CD4-positive, alpha-beta T cell treated with Interleukin-6 at 100 ng/mL for 8 hours (primary cell): ENCODE measurements at places on chromosomes 7 and 10.

DNA sequence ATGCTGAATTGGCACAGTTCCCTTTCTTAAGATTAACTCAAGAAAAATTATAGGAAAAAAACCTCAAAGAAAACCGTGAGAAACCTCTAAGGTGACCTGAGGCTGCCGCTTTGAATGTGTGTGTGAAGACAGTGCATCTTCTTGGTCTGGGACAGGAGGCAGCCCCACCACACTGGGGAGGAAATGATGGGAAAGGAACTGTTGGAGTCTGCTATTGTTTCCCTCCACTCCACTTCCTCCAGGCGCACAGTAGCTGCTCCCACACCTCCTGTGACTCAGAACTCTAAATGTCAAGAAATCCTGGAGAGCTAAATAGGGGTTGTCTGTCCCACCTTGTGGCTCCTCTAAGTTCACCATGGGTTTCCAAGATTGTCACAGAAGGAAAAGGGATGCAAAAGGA is 179.4 kb downstream of the PDE1C start:
- DNase-seq = no peak

- DNase-seq = no peak
Measured at GRCh38 chr7:138295049-138295637, 164.9 kb upstream of the TRIM24 start.

DNA sequence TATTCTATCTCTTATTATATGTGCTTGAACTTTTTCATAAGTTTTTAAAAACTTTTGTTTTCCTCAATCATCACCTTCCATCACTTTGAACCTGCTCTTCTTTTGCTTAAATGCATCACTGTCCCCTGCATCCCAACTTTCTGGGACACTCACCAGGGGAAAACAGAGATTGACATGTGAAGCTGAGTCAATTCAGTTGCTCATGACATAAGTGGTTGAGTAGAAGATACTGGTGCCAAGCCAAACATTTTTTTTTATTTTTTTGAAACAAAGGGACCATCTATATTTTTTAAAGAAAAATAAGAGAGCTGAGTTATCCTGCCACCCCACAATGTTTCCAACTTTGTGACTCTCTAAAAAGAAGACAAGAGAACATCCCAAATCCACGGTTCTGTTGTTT is 61.8 kb upstream of the AHR start:
- no peak for DNase-seq

DNA sequence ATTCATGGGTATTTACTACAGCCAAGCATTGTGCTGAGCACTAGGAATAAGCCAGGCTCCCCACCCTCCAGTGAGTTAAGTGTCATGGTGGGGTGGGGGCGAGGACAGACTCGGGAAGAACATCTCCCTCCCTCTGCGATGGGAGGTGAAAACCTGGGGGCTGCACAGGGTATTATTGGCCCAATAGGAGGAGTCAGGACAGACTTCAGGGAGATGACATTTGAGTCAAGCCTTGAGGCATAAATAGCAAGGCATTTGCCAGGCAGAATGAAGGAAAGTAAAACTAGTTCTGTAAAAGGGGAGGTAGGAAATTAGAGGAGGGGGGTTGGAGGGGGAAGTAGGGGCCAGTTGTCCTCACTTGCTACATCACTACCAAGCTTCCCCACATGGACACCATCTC is 18.9 kb downstream of the NKX2-3 start:
- no peak for DNase-seq

GRCh38 chr7:33062023-33062781 is at the start of gene NT5C3A:
Gene NT5C3A, minus strand, starts transcription at chr7:33062776. Its CDS starts 71 bp downstream, at chr7:33062705.
- DNase-seq = no peak

DNA sequence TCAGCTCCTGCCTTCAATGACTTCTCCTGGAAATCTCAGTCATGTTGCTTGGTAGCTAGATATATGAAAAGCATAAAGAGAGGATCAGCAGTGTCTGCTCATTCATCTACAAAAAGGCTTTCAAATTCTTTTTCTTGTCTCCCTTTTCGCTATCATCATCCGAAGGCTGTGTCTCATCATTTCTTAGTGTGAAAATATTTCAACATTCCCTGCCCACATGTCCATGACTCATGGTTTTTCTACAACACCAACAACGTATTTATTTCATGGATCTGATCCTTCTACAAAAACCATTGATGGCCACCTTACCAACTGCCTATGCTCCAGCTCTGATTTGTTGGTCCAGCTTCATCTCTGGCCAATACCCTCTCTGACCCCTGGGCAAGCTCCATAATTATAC is 472.5 kb upstream of the GHITM start:
- DNase-seq = no peak

- DNase-seq = no peak
Measured at GRCh38 chr7:37104822-37105518, 343.7 kb downstream of the ELMO1 start.

DNA sequence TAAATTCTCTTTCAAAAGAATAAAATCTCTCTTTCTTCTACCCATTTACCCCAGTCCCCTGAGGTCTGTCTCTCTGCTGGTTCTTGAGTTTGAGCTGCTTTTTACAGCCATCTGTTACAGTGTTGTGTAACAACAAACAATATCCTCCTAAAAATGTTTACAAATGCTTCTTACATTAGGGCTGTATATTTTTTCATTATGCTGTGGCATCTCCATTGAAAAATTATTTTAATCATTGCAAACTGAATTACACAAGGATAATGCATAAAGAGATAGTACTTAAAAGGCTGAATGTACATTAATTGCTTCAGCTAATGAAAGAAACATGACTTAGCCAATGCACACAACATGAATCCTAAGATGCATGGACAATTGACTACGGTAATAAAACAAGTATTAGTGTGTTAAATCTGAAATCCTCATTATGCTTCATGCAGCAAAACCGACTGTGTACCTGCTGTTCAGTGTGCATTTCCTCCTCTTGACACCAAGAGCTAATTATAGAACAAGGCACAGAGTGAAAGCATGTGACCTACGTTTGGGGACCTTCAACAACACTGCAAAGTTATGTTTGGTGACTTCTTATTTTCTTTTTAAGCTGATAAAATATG is 181.7 kb upstream of the RHOBTB1 start:
- DNase-seq = no peak

GRCh38 chr7:17185690-17186070 is 112.8 kb upstream of the AHR start:
- peak; percentile 29 for DNase-seq

DNA sequence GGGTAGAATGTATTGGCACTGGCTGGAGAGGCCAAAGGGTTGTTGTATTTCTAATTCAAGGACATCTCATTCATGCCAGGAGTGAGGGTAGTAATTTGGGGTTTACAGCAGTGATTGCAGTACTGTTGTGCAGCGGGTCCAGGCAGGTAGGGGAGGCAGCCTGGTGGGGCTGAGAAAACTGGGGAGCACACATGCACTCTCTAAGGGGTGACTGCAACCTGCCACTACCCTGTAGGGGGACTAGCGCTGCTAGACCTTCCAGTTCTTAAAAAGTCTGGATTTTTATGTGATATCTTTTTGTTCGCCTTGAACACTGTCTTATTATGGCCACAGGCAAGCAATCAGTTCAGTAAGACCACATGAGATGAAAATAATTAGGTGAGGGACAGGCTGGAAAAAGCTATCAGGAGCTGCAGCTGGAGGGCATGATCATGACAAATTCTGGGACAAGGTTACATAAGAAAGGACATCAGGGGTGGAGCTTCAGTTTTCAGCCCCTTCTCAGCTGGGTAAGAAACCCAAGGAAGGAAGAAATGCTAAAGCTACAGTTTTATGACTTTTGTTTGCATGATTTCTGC is 149.0 kb downstream of the ARHGAP21 start:
- no peak for DNase-seq

GRCh38 chr10:15879663-15880062 is 19.4 kb upstream of the MINDY3 start:
- no peak for DNase-seq

- no peak for DNase-seq
Measured at GRCh38 chr7:76011442-76011861, 17.1 kb upstream of the TMEM120A start.

DNA sequence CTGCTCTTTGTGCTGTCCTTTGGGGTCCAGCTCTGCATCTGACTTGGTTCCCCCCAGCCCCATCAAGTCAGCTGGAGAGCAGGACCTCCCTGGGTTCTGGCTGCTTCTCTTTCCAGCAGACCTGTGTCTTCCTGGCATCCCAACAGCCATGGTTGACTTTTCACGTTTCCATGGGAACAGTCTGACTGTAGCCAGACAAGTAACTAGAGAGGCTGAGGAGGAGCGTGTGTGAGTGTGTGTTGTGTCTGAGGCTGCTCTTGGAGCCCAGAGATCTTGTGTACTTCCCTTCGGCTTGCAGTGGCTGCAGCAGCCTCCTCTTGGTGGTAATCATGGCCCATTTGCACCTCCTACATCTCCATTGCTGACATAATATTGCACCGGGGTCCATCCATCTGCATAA is 332.0 kb downstream of the RPS24 start:
- no peak for DNase-seq

DNA sequence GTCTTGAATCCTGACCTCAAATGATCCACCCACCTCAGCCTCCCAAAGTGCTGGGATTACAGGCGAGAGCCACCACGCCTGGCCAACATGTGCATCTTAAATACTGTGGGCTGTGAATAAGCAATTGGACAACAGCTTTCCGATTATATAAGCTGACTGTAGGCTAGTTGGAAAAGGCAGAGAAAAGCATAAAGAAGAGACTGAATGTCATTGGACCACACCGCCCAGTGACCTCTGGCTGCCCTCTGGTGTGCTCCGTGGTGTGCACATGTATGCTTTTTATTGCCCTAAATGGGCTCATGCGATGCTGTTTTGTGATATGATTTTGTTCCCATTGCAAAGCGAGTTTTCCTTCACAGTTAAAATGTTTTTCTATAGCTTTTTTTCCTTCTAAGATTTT is 15.4 kb upstream of the CSGALNACT2 start:
- DNase-seq = no peak

DNA sequence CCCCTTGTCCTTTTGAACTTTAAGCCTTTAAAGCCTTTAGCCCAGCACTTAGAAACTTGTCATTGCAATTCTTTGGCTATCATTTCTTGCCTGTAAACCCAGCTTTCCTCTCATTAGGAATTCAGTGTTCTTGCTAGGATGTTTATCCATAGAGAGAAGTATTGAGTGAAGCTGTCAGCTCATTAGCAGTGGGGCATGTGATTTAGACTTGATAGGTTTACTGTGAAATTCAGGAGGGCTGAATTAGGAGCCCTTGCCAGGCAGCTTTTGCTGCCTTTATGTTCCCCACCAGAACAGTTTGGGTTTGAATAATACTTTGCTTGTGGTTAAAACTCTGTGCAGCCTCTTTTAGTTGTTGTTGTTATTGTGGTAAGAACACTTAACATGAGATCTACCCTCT is 39.5 kb downstream of the LHFPL3 start:
- DNase-seq = no peak

DNA sequence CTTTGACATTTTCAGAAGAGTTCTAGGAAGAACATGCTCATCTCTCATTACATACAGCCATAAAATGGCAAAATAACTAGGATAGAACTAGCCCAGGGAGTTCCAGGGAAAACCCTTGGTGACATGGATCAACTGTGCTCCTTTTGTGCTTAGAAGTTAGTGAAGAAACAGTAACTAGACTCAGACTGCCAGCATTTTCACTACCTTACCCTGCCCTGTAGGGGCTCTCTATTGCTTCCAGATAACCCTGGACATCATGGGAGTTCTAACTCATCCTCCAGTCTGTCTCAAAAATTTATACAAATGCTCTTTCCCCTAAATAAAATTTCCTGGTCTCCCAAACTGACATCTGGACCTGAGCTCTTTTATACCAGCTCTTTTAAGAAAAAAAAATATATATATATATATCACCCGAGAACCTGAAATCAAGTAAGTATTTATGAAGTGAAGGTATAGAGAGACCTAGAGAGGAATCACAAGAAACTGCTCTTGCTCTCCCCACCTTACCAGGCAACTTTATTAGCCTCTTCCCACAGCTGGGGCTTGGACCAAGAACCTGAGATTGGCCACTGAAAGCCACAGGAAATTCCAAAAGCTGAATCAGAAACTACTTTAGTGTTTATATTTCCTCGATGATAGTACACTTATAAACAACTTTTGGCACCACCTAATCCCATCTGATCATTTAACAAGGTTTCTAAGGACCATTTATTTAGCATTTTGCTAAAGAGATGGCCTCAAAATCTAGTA is 101.4 kb downstream of the RELN start:
- no peak for DNase-seq
